ENCODE measurements at places on chromosomes 3 and 15. TPM values are rescaled to one million over a fixed set of nuclear protein-coding genes. Genes with fewer than 3 reads are reported as not detected.

DNA sequence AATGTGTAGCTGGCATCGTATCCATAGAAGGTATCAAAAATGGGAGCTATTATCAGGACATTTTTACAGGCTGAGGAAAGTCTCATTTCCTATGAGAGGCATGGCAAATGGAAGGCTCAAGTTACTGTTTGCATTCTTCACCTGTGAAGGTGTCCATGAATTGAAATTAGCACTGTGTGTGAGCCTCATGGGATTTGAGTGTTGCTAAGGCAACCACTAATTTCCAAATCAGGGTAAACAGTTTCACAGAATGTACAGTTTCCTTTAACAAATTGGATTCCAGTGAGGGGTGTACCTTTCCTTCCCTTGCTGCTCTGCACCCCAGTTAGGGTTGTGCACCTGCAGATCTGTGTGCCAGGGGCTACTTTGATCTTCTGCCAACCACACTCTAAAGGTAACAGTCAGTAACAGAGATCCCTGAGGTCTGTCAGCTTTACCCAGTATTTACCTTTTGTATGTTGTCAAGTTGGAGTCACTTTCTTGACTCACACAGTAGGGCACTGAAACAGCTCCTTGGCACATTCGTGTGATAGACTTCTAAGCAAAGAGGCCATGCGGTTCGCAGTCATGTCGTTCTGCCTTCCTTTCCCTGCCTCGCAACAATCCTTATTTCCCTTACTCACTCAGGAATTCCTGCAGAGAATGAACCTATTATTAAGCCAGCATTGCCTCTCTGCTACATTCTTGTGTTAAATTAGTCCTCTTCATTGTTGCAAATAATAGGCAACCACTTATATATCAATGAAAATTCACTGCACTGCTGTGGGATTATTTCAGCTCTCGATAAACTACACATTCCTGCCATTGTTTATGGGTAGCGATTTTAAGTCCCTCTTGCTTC, 129.8 kb upstream of the GBE1 start:
- H3K4me1 ChIP-seq: no peaks in the 10 kb centered on the region
- DNase-seq: no peak
- no peaks in the 10 kb centered on the region for H3K36me3 ChIP-seq
- no peak overlapping the region for H3K27ac ChIP-seq
- H3K4me3 ChIP-seq: no peak overlapping the region

GRCh38 chr3:153266619-153267018, 104.6 kb downstream of the RAP2B start:
- no peak overlapping the region for H3K27ac ChIP-seq
- no peaks in the 10 kb centered on the region for H3K36me3 ChIP-seq
- H3K4me3 ChIP-seq: no peak overlapping the region
- no peak for DNase-seq
- H3K27me3 ChIP-seq: no peaks in the 10 kb centered on the region

DNA sequence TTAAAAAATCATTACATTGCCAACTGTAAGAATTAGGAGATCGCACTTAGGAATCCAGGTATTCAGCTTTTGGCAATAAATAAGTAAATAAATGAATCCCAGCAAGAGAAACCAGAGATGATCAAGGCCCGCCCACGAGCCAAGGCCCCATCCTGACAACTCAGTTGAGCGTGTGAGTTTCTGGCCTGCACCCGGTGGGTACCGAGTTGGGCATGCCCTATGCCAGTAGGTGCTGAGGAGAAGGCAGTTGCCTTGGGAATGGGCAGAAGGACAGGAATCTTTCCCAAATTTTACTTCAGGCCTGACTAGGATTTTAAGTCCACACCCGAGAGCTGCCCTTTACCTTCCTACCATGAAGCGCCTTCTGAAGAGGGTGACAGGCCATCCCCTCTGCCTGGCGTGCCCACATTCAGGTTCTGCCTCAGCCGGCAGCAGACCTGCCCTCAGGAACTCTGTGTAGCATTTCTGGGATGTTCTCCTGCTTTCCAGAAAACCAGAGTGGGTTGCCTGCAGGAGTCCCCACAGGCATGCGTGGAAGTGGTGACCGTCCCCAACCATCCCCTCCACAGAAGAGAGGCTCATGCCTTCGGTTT, 99.3 kb upstream of the ALDH1A3 start:
- no peak overlapping the region for H3K4me3 ChIP-seq
- no peaks in the 10 kb centered on the region for H3K4me1 ChIP-seq
- peaks cover 5% of the 10 kb centered on the region for H3K36me3 ChIP-seq
- no peak for DNase-seq
- no peaks in the 10 kb centered on the region for H3K27me3 ChIP-seq
- no peak overlapping the region for H3K27ac ChIP-seq

DNA sequence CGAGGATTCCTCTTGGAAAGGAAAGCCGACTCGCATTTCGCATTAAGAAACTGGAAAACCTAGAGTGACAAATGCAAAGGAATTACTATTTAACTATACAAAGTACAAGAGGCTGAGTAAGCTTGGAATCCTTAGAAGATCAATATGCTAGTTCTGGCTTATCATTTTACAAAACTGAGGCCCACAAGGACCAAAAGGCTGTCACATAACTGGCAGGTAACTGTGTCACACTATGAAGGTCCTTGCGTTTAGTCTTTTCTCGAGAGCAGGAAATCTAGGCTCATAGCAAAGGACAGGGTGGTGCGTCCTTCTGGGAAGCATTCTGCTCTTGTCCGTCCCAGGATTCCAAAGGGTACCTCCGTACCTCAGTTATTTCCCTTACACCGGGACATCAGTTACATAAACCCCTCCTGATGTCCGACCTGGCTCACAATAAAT, 629 bp downstream of the RPL24 start:
- H3K27me3 ChIP-seq: no peaks in the 10 kb centered on the region
- peaks cover 41% of the 10 kb centered on the region for H3K36me3 ChIP-seq
- H3K4me1 ChIP-seq: no peaks in the 10 kb centered on the region
- peak overlapping the region; percentile 100 for H3K4me3 ChIP-seq

DNA sequence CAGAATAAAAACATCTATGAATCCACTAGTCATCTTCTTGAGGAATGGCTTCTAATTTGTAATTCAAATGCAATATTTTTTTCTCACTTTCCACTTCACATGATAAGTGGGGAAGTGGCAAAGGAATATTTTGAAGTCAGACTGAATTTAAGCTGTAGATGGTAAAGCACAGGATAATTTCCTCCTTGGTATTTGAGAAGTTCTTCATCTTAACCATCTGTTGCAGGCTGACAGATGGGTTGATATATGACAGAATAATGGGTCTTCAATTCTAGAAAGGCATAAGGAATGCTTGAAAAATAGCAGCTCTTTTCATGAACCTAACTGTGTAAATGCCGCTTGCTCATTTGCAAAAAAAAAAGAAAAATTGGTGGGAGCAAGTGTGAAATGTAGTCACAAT, 66.5 kb upstream of the SNTN start:
- H3K27me3 ChIP-seq: no peaks in the 10 kb centered on the region
- H3K4me3 ChIP-seq: no peak overlapping the region
- DNase-seq: no peak
- no peaks in the 10 kb centered on the region for H3K36me3 ChIP-seq

GRCh38 chr3:46318207-46318927, 35.5 kb upstream of the CCR2 start:
- no peaks in the 10 kb centered on the region for H3K27me3 ChIP-seq
- no peak for DNase-seq
- no peak overlapping the region for H3K27ac ChIP-seq
- no peaks in the 10 kb centered on the region for H3K36me3 ChIP-seq
- H3K4me1 ChIP-seq: no peaks in the 10 kb centered on the region

GRCh38 chr15:71634820-71635560, 175.4 kb upstream of the NR2E3 start:
- H3K27ac ChIP-seq: no peak overlapping the region
- H3K4me1 ChIP-seq: peaks cover 9% of the 10 kb centered on the region

- no peaks in the 10 kb centered on the region for H3K27me3 ChIP-seq
- no peaks in the 10 kb centered on the region for H3K36me3 ChIP-seq
- no peak for DNase-seq
- H3K4me3 ChIP-seq: no peak overlapping the region
- H3K4me1 ChIP-seq: no peaks in the 10 kb centered on the region
- no peak overlapping the region for H3K27ac ChIP-seq
Observed at GRCh38 chr3:71813704-71814103, 28.8 kb upstream of the PROK2 start.

DNA sequence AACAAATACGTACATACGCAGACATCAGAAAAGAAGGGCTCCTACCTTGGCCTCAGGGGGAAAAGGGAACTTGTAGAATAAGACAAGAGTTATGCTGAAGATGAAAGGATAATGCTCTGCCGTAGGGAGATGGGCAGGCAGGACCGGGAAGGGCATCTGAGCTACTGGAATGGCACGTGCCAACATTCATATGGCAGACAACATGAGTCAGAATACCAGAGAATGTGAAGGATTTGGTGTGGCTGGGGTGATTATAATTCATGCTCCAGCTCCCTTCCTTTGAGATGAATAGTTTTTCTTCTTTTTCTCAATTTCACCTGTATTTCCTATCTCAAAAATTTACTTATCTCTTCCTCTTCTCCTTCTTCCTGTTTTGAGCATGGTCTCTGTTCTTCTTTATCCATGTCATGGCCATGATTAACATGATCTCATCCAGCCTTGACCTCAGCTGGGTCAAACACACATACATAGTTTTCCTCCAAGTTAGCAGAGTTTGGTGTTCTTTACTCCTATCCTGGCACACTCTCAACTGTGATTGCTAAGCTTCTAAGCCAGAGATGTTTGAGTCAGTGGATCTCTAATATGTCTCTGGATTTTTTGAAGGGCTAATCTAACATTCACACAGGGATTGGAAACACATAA, 507.0 kb downstream of the FOXP1 start:
- no peaks in the 10 kb centered on the region for H3K36me3 ChIP-seq
- DNase-seq: no peak
- no peak overlapping the region for H3K27ac ChIP-seq
- peaks cover 15% of the 10 kb centered on the region for H3K4me1 ChIP-seq
- no peaks in the 10 kb centered on the region for H3K27me3 ChIP-seq
- H3K4me3 ChIP-seq: no peak overlapping the region

DNA sequence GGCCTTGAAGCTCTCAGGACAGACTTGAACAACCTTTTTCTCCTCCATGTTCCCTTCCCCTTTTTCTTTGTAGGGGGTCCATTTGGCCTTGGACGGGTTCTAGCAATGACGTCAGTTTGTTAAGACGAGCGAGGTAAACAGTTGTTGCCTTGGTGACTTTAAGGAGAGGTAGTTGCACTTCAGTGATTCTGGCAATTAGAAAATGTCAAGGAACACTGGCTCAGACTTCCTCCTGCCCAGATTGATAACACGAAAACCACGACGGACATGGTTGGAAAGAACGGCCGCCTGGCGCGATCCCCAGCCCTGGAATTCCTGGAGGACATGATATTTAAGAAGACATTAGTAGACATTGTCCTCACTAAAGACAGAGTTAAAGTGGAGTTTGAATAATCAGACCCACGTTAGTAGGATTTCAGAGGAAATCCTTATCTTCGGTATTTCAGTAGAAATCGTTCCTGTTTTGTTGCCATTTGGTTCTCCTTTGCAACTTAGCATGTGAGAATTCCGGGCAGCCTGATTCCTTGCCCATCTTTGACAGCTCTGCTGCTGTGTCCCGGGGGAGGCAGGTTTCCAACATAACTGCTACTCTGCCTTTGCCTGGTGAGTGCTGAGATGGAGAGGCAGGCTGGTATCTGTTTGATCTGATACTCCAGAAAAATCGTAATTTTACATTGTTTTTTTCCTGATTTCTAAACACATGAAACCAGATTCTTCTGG, 87.3 kb downstream of the ST6GAL1 start:
- no peaks in the 10 kb centered on the region for H3K27me3 ChIP-seq
- DNase-seq: no peak
- H3K27ac ChIP-seq: no peak overlapping the region
- no peaks in the 10 kb centered on the region for H3K4me1 ChIP-seq
- H3K4me3 ChIP-seq: no peak overlapping the region
- H3K36me3 ChIP-seq: peaks cover 20% of the 10 kb centered on the region

- 0 out of 2 replicates have a peak, but pooled peaks cover 7% of the 10 kb centered on the region for H3K36me3 ChIP-seq
- no peaks in the 10 kb centered on the region for H3K27me3 ChIP-seq
- no peak overlapping the region for H3K27ac ChIP-seq
- no peak overlapping the region for H3K4me3 ChIP-seq
- DNase-seq: no peak
Observed at GRCh38 chr15:83810110-83810509, 156.2 kb downstream of the ADAMTSL3 start.

GRCh38 chr3:35663471-35663870, 24.1 kb downstream of the ARPP21 start:
- no peak overlapping the region for H3K27ac ChIP-seq
- no peaks in the 10 kb centered on the region for H3K27me3 ChIP-seq
- no peak for DNase-seq
- H3K36me3 ChIP-seq: no peaks in the 10 kb centered on the region

DNA sequence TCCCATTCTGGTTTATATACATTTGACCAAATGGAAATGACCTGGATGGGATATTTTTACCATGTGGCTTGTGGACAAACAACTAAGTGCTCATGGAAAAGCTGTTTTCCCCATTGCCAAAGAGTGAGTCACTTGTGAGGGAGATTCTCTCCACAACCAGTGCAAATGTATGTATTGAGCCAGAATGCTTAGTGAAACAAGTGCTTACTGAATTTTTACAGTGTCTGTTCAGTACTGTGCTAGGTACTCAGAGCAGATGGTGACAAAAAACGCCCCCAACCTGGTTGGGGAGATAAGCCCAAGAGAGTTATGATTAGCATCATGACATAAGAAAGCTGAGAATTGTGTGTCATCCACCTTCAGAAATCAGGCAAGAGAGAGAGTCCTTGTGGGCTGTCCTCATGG, 2.3 kb downstream of the CHP1 start:
- no peaks in the 10 kb centered on the region for H3K4me1 ChIP-seq
- H3K27me3 ChIP-seq: no peaks in the 10 kb centered on the region
- DNase-seq: no peak

- H3K36me3 ChIP-seq: no peaks in the 10 kb centered on the region
- H3K27ac ChIP-seq: no peak overlapping the region
Observed at GRCh38 chr3:4680227-4680691, 187.1 kb downstream of the ITPR1 start.

- no peak overlapping the region for H3K4me3 ChIP-seq
- no peaks in the 10 kb centered on the region for H3K36me3 ChIP-seq
- H3K27ac ChIP-seq: no peak overlapping the region
- H3K27me3 ChIP-seq: no peaks in the 10 kb centered on the region
- peaks cover 16% of the 10 kb centered on the region for H3K4me1 ChIP-seq
- DNase-seq: peak; percentile 59
Observed at GRCh38 chr3:28077572-28077971, 163.8 kb upstream of the CMC1 start.

GOLGA6A gene
- total RNA-seq: 0.72 TPM

ECE2 gene
- not detected for total RNA-seq

All from H9 (cell line).